Progenitor cell of endocrine pancreas (in vitro differentiated cells): ENCODE measurements at places on chromosomes 2 and 18. TPM values are rescaled to one million over a fixed set of nuclear protein-coding genes. Genes with fewer than 3 reads are reported as not detected.

GRCh38 chr18:9437021-9437437, 38.3 kb upstream of the RALBP1 start:
- no peak for DNase-seq

GRCh38 chr18:4035521-4035920, 419.6 kb downstream of the DLGAP1 start:
- DNase-seq = no peak

GRCh38 chr2:28071221-28071620, 180.7 kb downstream of the BABAM2 start:
- DNase-seq = no peak

DNA sequence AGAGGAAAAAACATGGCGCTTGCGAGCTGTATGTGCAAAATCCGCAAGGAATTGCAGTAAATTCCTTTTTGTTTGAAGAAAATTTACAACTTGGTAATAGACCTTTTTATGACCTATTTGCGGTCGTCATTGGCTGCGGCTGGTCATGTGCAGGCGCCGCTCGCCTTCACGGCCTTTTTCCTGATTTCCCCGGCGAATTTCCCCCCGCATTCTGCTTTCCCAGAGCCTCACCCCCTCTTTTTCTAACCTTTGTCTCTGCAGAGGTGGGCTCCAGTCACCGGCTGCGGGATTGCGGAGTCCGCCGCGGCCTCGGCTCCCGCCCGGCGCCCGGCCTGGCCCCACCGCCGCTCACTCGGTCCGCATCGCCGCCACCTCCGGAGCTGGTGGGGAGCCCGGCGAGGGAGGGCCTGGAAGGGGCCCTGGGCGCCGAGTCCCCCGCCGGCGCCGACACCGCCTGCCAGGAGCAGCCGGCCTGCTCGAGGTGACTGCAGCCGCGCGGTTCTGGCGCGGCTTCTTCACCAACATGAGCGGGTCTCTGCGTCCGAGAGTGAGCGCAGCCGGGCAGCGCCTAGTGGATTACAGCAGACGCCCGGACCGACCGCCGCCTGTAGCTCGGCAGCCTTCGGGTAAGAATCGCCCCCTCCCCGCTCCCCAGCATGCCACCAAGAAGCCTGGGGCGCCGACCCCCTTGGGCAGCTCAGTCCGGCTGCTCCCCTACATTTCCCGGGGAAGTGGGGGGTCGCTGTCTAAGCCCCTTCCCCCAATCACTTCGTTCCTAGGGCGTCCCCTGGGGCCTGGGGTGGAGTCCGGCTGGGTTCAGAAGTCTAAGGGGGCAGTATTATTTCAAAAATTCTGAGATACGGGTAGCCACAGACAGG, 7.1 kb downstream of the HOXD8 start:
- no peak for DNase-seq

GRCh38 chr2:4214444-4215205, 511.2 kb downstream of the DCDC2C start:
- DNase-seq = no peak

- DNase-seq = no peak
These were observed 493.7 kb upstream of the HS6ST1 start for GRCh38 chr2:128812183-128812940.

DNA sequence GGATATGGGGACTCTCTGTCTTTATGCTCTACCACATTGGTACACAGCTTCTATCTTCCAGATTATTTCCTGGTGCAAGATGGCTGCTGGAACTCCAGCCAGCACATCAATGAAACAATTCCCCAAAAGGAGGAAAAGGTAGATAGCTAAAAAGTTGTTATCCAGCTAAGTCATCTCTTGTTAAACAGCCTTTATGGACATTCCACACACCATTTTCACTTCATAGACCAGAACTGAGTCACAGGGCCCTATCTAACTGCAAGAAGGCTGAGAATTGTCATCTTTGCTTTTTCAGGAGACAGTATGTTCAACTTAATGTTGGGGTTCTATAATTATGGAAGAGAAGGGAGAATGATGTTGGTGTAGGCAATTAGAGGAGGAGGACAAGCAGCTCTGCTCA, 133.3 kb upstream of the NOSTRIN start:
- DNase-seq = no peak

- DNase-seq = no peak
These were observed 53.0 kb upstream of the LGALSL start for GRCh38 chr2:64400733-64401528.

DNA sequence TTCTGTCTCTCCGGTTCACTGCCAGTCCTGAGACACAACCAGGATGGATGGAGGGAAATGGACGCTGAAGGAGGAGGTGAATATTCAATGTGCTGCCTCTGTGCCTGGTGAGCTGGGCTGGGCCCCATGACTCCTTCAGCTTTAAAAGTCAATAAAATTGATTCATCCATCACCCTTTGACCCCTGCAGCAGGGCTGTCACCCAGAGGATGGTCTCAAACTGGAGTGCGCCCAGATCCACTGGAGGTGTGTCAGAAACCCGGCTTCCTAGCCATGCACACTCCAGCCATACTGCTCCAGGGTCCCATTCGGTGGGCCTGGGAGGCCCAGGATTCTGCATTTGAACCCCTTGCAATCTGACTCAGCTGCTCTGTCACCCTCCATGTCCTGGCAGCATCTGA, 94.1 kb upstream of the BOD1L2 start:
- no peak for DNase-seq

DNA sequence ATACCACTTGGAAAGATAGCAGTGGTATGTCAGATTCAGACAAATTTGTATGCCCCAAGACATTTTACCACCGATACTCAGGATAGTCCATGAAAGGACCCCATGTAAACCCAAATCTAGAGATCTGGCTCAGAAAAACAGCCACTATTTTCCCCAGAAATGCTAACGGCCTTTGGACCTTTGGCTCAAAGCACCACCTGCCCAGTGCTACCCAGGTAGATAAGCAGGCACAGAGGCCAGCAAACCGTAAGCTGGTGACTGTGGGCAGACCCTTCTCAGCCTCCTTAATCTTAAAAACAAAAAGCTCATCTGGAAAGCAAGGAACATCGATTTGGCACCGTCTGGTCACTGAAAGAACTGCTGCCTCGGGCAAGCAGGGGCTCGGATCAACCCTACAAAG, 61.4 kb upstream of the GREB1L start:
- no peak for DNase-seq

GRCh38 chr2:49940626-49941025, 786.3 kb upstream of the FSHR start:
- no peak for DNase-seq

- DNase-seq = no peak
These were observed 22.2 kb downstream of the KCNG2 start for GRCh38 chr18:79819968-79820351.

GRCh38 chr2:67389286-67389685, 7.8 kb upstream of the ETAA1 start:
- DNase-seq = no peak

DNA sequence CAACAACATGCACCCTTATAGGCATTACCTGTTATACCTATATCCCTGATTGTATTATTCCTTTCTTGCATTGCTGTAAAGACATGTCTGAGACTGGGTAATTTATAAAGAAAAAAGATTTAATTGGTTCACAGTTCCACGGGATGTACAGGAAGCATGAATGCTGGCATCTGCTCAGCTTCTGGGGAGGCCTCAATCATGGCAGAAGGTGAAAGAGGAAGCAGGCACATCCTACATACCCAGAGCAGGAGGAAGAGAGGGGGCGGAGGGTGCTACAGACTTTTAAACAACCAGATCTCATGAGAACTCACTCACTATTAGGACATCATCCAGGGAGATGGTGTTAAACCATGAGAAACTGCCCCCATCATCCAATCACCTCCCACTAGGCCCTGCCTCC, 191.7 kb upstream of the SPHKAP start:
- no peak for DNase-seq

- no peak for DNase-seq
These were observed 149.0 kb downstream of the CCDC178 start for GRCh38 chr18:33291539-33291938.

- no peak for DNase-seq
These were observed 15.2 kb downstream of the EN1 start for GRCh38 chr2:118832071-118832790.

DNA sequence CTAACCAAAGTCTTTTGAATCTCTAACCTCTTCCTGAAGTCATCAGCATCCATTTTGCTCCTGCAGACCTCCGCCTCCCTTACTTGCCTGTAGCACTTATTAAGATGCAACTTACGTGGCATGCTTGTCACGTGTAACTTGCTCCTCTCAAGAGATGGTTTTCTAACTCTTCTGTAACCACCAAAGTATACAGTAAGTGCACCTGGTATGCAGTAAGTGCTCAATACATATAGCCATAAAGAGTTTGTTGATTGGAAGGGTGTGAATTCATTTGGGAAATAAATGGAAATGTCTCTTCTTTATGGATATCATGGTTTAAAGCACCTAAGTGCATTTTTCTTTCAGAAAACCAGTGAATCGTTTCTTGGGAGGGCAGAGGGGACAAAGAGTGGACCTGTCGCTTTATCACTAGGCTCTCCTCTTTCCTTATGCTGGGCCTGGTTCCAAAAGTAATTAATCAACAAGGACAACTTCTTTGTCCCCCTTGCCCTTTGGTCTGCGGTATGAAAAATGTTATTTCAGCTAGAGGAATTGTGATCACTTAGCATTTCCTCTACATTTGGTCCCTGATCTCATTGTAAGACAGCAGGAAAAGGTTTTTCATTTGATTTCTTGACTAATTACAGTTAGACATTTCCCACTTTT, 370.0 kb upstream of the SPRED2 start:
- DNase-seq = no peak

- DNase-seq = no peak
These were observed 37.9 kb downstream of the GALNT1 start for GRCh38 chr18:35619464-35619863.

DNA sequence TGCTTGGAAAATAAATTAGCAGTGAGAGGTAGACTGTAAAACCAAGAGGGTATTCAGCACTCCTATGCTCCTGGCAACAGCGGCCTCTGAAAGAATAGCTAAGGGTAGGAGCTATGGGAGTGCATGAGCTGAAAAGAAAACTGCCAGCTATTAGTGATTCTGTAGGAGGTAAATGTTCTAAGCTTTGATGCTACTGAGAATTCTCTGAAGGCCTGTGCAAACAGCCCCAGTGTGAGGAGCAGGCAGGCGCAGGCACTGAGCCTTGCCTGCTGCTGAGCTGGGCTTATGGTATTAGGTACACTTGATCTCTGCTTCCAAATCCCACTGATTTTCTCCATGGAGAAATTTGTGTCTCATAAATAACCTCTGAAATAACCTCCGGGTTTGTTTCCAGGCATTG, 86.7 kb downstream of the NYAP2 start:
- DNase-seq = no peak

KCNK3 gene
- total RNA-seq = 1.2 and 1.5 TPM in 2 replicates

C2orf15 gene
- total RNA-seq = 16.0 and 19.6 TPM in 2 replicates

EDAR gene
- total RNA-seq = 0.24 and 0.69 TPM in 2 replicates

AGXT gene
- 1.0 and 1.2 TPM in 2 replicates for total RNA-seq

COL3A1 gene
- 15.5 and 30.4 TPM in 2 replicates for total RNA-seq

ACADL gene
- total RNA-seq = 0.38 and 0.55 TPM in 2 replicates

KCNG3 gene
- 0.16 and 0.31 TPM in 2 replicates for total RNA-seq

TUBA4B gene
- total RNA-seq = not detected in 2 replicates

RTN4 gene
- total RNA-seq = 246 and 265 TPM in 2 replicates

NAGK gene
- 115 and 127 TPM in 2 replicates for total RNA-seq

CDCA7 gene
- total RNA-seq = 19.3 and 22.3 TPM in 2 replicates

CXCR1 gene
- total RNA-seq = not detected in 2 replicates

ZNF521 gene
- 39.1 and 41.4 TPM in 2 replicates for total RNA-seq
